ENCODE measurements at places on chromosomes 2 and 18. TPM values are rescaled to one million over a fixed set of nuclear protein-coding genes. Genes with fewer than 3 reads are reported as not detected.

Gene HOXD10
- 0.50 TPM for total RNA-seq

Gene CD8B2
- not detected for total RNA-seq

Gene ARL5A
- 82.2 TPM for total RNA-seq

Gene HOXD12
- total RNA-seq: not detected

Gene SERPINB12
- total RNA-seq: not detected

Gene GBX2
- total RNA-seq: not detected

DNA sequence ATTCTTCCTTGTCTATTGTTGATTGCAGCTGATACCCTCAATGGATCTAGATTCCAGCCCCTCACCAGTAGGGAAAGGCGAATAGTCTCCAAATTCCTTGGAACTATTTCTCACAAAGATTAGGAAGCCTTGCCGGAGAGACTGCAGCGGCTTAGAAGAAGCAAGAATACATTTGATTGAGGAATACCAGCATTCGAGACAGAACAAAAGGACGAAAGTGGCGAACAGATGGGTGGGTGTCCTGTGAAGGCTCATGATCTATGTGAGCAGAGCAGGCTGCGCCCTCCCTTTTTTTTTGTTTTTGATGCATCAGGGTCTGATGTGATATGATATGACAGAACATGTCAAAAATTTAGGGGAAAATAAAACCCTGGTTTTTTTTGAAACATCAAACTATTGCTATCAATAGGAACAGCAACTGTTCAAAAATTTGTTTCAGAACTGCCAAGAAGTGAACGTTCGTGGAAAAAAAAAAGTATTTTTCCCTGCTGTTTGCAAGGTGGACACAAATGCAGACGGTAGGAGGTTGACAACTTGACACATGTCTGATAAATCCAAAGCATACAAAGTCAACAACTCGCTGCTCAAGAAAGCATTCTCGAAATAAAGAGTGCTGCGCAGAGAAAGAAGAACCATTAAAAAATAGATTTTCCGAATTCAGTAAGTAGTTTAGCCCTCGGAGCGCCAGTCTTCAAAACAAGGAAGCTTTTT is 49.1 kb downstream of the PTGR3 start:
- DNase-seq: peak; percentile 17

- DNase-seq: no peak
Measured at GRCh38 chr2:27369471-27370025, 590 bp downstream of the EIF2B4 start.

DNA sequence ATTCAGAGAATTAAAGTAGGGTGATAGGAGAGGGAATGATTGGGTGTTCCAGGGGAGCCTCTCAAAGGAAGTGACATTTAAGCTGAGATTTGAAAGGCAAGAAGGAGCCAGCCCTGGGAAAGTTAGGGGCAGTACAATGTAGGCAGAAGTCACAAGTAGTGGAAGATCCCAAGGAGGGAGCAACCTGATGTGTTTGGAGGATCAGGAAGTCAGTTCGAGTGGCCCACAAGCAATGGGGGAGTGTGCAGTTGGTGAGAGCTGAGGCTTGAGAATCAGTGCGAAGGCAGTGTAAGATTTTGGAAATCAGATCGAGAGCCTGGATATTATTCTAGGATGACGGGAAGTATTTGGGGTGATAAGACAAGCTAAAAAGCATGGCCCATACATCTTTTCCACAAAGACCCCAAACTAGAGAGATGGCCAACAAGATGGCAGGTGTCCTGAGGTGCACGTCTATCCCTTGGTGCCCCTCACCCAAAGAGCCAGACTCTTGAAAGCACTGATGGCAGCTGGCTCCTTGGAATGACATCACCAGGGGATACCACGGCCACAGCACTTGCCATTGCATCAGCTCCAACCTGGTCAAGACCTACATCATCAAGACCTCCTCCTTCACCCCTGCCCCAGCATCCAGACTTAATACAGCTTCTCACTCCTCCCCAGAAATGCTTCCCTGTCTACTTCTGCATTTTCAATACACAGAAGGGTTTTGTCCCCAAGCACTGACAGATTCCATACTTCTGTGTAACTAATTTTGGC is 127.3 kb downstream of the BCL2 start:
- no peak for DNase-seq

GRCh38 chr18:8218197-8218596 is 391.0 kb upstream of the RAB12 start:
- DNase-seq: no peak

DNA sequence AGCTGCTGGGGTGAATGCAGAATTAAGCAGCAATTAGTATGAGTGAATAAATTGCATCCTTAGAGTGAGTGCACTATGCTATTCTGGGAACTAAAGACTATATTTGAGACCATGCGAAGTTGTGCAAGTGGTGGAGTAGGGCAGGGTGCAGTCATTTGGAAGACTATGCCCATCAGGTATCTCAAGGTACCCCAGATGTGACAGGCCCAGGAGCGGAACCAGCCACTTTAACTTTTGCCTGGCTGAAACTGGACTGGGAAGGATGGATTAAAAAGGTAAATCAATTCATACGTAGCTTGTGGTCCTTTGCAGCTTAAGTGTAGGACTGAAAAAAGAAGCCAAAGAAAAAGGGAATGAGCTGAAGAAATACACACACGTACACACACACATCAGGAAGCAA is 1.7 kb downstream of the KYNU start:
- no peak for DNase-seq

DNA sequence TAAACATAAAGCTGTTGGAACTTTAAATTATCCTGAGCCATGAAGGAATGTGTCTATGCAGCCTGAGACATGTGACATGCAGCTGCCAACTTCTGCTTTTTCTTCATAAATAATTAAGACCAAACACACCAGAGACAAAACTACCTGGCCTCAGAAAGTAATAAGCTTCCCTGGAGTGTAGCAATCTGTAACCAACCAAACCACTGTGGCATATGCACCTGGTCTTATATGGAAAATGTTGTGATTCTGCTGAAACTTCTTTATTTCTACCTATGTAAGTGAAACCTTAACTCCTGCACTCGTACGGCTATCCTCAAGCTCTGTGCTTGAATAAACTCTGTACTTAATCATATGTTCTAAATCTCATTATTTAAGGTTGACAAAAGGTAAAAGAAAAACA is 515.0 kb downstream of the TMEM182 start:
- DNase-seq: no peak

DNA sequence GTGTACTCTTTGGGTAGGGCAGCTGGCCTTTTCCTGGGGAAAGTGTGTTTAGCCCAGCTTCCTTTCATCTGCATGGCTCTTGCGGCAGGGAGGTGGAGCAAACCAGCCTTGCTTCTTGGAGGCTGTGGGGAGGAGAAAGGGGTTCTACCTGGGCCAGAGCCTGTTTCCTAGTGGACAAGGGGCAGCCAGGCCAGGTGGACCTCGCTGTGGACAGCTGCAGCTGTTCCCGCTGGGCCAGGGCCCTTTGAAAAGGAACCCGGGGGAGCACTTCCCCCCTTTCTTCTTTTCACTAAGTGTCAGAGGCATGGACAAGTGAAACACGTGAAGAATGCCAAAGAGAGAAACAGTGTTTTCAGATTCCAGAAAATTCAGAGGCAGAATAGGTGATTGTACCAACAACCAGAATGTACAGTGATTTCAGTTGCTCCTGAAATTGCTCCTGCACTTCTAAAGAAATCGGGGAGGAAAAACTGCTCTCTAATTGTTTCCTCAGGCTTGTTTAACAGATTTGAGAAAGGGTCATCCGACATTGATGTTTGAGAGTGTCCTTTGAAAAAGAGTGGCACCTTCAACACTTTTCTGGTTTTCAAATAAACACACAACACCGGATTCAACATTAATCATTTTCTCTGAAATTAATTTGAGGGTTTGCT is 3.9 kb downstream of the GLI2 start:
- DNase-seq: no peak

GRCh38 chr2:207883002-207883780 is 113.5 kb upstream of the FZD5 start:
- peak; percentile 64 for DNase-seq

DNA sequence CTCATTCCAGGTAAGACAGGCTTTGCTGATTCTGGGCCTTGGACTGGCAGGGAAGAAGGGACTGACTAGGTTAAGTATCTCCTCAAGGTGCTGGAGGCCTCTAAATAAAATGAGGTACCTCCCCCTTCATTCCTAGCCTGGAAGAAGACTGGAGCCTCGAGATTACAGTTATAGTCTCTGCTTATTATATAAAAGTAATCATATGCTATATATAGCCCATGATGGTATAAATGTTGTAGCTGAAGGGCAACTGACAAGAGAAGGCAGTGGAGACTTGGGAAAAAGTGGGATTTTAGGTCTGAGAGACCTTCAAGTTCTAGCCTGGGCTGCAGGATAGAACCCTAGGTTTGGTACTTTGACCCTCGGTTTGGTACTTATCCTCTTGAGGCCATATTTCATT is 248.3 kb downstream of the PLCL1 start:
- DNase-seq: no peak

DNA sequence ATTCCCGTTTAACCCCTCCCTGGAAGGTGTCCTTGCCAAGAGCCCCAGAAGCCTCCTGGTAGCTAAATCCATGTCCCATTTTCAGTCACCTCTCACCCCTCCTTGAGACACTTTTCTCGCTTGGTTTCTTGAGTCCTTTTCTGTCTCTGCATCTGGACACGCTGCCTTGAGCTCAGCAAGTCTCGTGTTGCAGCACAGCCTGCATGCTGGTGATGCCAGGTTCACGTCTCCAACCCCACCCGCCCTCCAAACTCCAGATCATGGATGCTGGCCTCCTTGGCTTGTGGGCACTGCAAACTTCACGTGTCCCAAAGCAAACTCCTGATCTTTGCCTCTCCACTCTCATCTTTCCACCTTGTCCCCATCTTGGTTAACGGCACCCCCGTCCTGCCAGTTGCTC is 39.3 kb downstream of the CENPO start:
- no peak for DNase-seq

DNA sequence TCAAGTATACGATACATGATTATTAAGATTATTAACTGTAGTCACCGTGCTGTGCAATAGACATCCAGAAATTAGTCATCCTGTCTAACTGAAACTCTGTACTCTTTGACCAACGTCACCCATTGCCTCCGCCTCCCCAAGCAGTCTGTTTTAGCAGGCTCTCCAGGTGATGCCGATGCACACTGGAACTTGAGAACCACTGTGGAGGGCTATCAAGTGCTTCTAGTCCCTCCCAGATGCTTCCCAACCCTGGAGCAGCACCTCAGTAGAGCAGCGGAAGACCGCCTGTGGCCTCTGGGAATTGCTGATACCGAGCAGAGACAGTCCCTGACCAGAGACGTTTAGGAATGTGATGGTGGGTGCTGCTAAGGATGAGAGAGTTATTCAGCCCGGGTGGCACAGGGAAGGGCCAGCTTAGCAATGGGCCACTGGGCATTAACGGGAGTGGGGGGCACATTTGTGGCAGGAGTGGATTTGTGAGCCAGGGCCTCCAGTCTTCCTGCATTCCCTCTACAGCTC is 50.7 kb downstream of the LIPG start:
- DNase-seq: peak; percentile 81

DNA sequence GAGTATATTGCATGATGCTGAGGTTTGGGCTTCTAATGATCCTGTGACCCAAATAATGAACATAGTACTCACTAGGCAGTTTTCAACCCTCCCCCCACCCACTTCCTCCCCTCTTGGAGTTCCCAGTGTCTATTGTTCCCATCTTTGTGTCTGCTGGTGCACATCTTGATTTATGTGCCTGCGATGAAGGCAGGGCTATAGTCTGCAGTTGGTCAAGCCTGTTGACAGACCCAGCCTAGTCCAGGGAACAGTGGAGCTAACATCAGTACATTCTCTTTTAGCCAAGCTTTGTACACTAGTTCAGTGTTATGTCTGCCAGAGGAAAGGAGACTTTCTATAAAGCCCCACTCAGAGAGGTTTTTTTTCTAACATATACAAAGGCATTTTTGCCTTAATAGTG is 287.6 kb downstream of the CPS1 start:
- DNase-seq: no peak

DNA sequence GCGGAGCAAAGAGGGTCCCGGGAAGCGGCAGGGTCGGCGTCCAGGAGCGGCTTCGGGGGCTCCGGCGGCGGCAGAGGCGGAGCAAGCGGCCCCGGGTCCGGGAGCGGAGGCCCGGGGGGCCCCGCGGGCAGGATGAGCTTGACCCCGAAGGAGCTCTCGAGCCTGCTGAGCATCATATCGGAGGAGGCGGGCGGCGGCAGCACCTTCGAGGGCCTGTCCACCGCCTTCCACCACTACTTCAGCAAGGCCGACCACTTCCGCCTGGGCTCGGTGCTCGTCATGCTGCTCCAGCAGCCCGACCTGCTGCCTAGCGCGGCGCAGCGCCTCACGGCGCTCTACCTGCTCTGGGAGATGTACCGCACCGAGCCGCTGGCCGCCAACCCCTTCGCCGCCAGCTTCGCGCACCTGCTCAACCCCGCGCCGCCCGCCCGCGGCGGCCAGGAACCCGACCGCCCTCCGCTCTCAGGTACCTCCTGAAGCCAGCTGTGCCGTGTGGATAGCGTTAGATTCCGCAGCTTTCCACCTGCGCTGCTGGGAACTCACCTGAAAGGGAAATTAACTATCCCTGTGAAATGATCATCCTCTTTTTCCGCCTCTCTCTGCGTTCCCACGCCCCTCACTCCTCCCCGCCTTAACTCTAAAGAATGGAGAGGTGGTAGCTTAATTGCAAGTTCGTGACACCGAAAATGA is 472 bp downstream of the CNOT11 start:
- DNase-seq: no peak

DNA sequence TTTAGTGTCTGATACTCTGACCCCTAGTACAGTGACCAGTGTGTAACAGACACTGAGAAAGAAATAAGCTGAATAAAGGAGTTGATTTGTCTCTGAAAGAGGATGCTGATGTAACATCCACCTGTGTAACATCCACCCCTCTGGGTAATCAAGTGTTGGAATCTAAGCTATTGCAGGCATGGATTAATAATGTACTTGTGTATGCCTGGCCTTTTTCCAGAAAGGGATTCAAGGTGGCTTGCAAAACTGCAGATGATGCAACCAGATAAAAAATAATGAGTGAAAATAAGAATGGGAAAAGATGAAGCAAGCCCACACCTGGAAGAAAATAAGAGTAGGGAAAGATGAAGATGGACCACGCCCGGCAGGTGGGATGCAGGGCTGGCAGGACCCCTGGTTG is 48.2 kb upstream of the FOXI3 start:
- DNase-seq: no peak

DNA sequence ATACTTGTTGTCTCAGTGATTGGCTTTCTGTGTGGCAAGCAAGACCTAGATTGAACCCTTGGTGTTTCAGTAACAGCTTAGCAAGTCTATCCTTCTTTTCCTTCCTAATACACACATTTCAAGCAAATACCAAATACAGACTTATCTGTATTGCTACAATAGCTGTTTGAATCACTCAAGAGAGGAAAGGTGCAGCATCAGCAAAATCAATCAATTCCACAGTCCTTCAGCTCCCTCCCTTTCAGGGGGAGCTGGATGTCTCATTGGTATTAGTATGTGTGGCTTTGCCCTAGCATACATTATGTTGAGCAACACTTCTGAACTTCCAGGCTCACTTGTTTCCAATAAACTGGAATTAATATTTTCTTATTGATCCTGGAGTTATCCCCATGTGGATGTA is 323.1 kb downstream of the TMX3 start:
- DNase-seq: no peak

GRCh38 chr2:98436734-98437133 is 7.9 kb upstream of the INPP4A start:
- DNase-seq: no peak

All from esophagus muscularis mucosa (tissue), 4 donors.